ENCODE measurements at places on chromosomes 1 and 21. TPM values are rescaled to one million over a fixed set of nuclear protein-coding genes. Genes with fewer than 3 reads are reported as not detected.

PTAFR gene
- polyA plus RNA-seq = 2.1 TPM

GRCh38 chr1:154418062-154418921 lies 13.1 kb downstream of the IL6R start:
- DNase-seq = no peak

GRCh38 chr21:44919913-44920693 lies 596 bp downstream of the ITGB2 start:
- DNase-seq = no peak

DNA sequence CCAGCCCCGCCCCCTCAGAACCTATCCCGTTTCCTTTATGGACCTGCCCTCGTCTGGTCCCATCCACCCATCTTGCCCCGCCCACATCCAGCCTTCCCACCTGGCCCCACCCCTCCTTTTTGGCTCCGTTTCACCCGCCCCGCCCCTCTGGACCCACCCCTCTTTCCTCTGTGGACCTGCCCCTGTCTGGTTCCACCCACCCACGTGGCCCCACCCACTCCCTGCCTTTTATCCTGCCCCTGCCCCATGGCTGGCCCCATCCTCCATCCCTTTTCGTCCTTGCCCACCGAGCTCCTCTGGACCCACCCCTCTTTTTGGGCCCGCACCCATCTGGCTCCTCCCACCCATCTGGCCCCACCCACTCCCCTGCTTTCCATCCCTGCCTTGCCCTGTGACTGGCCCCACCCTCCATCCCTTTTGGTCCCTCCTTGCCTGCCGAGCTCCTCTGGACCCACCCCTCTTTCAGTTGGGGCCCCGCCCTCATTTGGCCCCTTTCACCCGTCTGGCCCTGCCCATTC lies 177.3 kb downstream of the CAMTA1 start:
- DNase-seq = no peak

Data from muscle of back (tissue), 13 donors.